ENCODE measurements at places on chromosomes 7 and 10. TPM values are rescaled to one million over a fixed set of nuclear protein-coding genes. Genes with fewer than 3 reads are reported as not detected.

DNA sequence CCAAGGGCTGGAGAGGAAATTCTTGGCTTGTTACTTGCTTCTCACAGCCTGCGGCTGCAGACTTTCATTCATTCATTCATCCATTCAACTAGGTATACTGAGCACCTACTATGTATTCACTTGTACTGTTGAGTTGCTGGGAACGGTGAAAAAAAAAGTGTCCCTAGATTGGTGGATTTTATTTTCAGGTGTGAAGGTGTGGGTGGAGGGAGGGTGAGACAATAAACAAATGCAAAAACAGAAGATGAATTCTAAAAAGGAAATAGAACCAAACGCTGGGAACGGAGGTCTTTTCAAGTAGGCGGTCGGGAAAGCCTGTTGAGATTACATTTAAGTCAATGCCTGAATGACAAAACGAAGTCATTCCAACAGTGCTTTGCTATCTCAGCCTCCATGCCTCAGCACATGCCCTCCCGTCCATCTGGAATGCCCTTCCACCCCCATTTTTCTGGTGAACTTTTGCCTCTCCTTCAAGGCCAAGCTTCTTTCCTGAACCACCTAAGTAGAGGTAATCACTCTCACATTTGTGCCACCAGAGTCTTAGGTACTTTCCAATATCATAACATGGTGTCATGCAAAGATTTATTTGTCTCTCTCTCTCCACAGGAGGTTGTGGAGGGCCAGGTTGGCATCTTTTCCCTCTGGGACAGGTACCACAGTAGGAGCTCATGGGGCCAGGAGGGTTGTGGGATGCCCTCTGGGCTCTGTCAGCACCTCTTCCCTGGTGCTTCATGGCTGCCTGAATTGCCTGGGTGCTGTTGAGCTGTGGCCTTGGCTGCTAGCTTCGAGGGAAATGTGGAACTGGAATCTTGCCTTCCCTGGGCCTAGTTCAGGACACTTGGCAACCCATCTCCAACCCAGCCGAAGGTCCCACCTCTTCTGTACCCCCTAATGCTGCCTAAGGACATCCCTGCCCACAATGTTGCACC lies 5.5 kb downstream of the NKX2-3 start:
- no peak for DNase-seq

DNA sequence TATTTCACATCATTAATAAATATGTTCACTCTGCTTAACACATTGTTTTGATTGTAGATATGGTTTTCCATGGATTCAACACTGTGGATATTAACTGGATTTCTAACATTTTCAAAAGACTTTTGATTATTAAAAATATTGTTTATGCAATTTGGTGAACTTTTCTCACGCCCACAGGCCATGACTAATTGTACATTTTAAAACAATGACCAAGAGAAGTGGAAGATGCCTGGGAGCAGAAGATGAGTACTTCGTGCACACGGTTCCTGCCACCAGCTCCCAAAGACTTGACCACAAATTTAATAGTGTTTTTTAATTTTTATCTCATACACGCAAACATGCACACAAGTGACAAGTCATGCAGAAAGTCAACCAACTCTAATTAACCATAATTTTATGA lies 451.0 kb upstream of the ADARB2 start:
- no peak for DNase-seq

- DNase-seq, result no peak
These were observed 382.9 kb downstream of the SEMA3D start for GRCh38 chr7:84803979-84804378.

GRCh38 chr10:43304687-43305333 lies 37.9 kb upstream of the RASGEF1A start:
- no peak for DNase-seq

DNA sequence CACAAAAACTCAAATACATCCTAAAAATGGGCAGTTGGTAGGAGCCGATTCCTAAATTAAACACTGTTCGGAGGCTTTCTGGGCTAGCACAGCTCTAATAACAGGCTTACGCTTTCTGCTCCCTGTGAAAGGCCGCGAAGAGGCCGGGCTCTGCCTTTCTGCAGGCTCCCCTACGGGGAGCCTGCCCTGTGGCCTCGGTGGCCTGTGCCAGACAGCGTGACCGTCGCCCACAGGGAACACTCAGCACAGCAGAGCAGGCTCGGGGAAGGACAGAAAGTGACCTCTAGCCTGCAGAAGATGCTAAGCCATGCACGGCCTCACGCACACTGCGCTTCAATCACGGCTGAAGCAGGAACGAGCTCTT lies 64.2 kb downstream of the DIP2C start:
- DNase-seq, result no peak

DNA sequence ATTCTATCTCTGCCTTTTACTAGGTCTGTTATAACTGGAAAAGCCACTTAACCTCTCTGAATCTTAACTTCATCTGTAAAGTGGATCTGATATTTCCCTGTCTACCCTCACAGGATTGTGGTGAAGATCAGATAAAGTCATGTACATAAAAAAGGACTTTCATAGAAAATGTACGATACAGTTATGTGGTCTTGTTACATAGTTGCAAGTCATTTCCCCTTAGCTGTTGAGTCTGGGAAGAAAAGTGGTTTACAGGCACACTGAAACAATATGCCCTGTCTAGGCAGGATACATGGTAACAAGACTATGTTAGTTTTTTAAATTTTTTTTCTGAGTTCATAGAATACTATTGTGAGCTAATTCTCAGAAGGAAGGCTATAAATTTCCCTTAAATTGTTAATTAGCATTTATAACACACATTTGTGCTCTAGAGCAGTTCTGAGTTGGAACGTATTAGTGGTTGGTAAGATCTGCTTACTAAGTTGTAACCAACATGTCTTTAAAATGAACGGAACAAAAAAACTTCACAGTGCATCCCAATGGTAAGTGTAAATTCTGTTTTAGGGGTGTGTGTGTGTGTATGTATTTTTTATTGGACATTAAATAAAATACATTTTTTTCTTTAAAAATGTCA lies 7.1 kb upstream of the GSTO1 start:
- DNase-seq, result no peak

DNA sequence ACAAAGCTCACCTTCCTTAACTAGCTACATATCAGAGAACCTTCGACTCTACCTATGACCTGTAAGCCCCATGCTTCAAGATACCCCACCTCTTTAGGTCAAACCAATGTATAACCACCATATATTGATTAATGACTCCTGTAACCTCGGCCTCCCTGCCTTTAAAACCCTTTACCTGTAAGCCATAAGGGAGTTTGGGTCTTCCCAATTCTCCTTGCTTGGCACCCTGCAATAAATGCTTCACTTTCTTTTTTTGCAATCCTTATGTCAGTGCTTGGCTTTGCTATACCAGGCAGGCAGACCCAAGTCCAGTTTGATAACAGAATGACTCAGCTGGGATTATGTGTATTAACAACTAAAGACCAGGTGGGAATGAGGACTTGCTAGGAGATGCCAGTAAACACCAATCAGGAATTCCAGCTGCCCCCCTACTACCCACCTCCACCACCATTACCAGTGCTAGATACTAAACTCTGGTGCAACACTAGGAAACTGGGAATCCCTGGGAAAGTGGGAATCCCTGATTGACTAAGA lies 22.0 kb upstream of the SLC35G1 start:
- no peak for DNase-seq

DNA sequence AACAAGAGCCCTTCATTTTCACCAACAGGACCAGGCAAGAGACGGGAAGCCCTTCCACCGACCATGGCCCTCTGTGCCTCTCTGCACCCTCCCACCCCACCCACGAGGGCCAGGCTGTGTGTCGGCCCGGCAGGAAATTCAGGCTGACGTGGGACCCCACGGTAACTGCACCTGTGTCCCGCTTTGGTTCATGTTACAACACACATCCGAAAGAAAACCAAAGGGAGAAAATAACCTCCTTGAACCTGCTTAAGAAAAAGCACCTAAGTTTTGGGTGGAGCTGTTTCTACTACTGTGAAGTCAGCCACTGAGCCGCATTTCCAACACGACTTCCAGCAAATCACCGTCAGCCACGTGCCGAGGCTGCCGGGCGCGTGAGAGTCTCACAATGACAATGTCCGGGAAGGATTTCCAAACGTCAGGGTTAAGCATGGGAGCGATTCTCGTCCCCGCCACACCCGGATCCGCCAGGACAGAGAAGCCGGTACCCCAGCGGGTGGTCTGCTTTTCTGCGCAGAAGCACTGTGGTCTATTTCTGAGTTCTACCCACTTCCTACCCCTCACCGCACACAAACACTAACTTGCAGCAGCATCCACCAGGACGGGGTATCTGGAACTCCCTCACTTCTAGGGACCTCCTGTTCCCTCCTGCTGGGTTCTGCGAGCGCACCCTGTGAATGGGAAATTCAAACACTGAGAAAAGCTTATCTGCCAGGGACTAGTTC lies 36.6 kb downstream of the AMZ1 start:
- no peak for DNase-seq

GRCh38 chr7:4712281-4713182 lies 30.4 kb downstream of the FOXK1 start:
- no peak for DNase-seq

- no peak for DNase-seq
These were observed 16.8 kb downstream of the TMEM243 start for GRCh38 chr7:87202705-87203104.

GRCh38 chr10:97782455-97783228 lies 10.8 kb upstream of the SFRP5 start:
- no peak for DNase-seq

DNA sequence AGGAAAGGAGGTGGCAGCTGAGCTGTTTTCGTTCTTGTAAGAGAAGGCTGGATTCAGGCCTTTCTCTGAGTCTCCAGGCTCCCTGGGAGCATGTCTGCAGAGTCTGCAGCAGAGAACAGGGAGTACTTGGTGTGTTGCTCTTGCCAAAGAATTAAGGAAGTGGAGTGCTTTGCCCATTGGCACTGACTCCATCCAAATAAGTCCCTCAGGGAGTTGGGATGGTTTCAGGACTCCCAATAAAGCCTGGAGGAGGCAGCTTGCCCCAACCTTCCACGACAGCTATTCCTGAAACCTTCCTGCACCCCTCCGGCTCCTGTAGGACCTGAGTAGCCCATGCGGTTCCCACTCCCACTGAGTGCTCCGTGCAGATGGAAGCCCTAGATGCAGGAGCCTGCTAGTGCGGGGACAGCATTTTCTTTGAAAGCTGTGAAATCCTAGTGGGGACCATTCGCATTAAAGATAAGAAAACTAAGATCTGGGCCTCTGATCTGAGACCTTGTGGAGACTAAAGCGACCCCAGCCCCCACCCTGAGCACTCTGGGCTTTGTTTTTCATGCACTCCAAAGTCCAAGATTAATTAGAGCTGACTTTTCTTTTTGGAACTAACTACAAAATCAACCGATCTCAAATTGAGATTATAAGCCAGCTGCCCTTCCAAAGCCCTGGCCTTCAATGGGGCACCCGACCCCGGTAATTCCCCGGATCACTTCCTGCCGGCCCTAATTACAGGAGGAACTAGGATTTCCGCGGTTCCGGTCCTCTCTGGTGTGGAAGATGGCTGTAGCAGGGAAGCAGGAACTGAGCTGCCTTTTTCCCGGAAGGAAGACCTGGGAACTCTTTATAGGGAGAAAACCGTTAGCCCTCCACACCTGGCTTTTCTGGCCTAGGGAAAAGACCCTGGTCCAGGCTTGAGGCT lies 110.2 kb downstream of the COL13A1 start:
- no peak for DNase-seq

DNA sequence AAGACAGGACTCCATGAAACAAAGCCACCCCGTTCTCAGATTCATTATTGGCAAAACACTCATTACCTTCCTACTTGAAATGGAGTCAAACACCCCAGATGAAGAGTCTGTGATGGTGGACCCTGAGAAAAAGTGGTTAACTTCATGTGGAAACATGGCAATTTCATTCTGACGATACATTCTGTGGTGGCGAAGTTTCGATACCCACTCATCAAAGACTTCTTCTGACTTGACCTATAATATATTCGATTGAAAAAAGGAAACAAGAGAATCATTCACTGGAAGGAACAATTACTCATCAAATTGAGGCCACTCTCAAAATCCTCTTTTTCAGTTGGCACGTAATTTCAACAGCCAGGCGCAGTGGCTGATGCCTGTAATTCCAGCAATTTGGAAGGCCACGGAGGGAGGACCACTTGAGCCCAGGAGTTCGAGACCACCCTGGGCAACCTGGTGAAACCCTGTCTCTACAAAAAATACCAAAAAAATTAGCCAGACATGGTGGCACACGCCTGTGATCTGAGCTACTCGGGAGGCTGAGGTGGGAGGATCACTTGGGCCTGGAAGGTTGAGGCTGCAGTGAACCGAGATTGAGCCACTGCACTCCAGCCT lies 108.8 kb upstream of the GSDME start:
- no peak for DNase-seq

- no peak for DNase-seq
These were observed 17.6 kb downstream of the AKR1E2 start for GRCh38 chr10:4843525-4844180.

GRCh38 chr7:127844707-127845331 lies 186.4 kb downstream of the LRRC4 start:
- DNase-seq, result no peak

- DNase-seq, result no peak
These were observed 308.5 kb upstream of the NFE2L3 start for GRCh38 chr7:25843467-25843866.

GRCh38 chr10:44293306-44293778 lies 91.6 kb downstream of the CXCL12 start:
- DNase-seq, result no peak

DNA sequence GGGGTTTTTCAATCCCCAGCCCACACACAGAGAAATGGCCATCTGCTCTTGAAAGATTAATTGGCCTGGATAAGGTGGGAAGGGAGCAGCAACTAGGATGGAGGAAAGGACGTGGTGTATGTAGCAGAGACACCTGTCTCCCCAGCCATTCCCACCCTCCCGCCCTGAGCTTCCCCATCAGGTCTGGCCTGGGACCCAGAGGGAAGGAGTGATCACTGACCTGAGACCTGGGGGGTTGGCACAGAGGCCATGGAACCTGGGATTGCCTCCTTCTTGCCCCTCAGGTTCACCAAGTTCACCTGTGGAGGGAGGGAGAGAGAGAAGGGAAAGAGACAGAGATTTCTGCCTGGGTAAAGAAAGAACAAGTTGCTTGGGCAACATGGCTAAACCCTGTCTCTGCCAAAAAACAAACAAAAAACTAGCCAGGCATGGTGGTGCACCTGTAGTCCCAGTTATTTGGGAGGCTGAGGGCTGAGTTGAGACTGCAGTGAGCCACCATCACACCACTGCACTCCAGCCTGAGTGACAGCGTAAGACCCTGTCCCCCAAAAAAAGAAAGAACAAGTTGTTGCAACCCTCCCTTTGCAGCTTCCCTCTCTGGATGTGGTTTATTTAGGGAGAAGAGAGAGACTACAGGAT lies 11.3 kb upstream of the TRPV6 start:
- DNase-seq, result no peak

DNA sequence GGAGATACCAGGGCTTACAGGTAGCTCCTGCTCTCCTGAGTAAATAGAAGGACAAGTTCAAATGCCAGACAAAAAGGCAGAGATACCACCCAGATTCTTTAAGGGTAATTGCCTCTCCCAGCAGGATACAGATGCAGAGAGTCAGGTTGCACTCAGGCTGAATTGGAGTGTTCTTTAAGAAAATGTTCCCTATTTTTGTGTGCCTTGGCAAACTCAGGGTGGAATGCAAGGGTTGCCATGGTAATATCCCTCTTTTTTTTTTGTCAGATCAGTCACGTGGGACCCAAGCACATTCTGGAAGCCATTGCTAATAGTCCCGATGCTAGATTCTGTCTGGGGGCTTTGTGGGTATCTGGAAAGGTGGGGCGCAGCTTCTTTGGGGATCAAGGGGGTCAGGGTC lies 628.0 kb downstream of the CALN1 start:
- DNase-seq, result no peak

GARIN1A gene
- 1.8 TPM for polyA plus RNA-seq

MYO3A gene
- polyA plus RNA-seq, result 6.5 TPM

PAPSS2 gene
- 50.1 TPM for polyA plus RNA-seq

CYP3A4 gene
- polyA plus RNA-seq, result 0.21 TPM

SVOPL gene
- polyA plus RNA-seq, result 2.8 TPM

BAIAP2L1 gene
- polyA plus RNA-seq, result 14.3 TPM

CDC14C gene
- 0.04 TPM for polyA plus RNA-seq

ZKSCAN5 gene
- polyA plus RNA-seq, result 16.4 TPM

AKR1D1 gene
- polyA plus RNA-seq, result 0.07 TPM

Data from right renal pelvis (tissue), 4 donors.